ENCODE measurements at places on chromosomes 5 and 9. TPM values are rescaled to one million over a fixed set of nuclear protein-coding genes. Genes with fewer than 3 reads are reported as not detected.

F2R gene
- 42.4 TPM for total RNA-seq

GRM6 gene
- not detected for total RNA-seq

HRCT1 gene
- not detected for total RNA-seq

TARS1 gene
- 214 TPM for total RNA-seq

GRCh38 chr5:157263496-157264090 lies 2.3 kb upstream of the CYFIP2 start:
- H3K4me1 ChIP-seq: peaks cover 18% of the 10 kb centered on the region
- no peaks in the 10 kb centered on the region for H3K36me3 ChIP-seq
- DNase-seq: no peak

DNA sequence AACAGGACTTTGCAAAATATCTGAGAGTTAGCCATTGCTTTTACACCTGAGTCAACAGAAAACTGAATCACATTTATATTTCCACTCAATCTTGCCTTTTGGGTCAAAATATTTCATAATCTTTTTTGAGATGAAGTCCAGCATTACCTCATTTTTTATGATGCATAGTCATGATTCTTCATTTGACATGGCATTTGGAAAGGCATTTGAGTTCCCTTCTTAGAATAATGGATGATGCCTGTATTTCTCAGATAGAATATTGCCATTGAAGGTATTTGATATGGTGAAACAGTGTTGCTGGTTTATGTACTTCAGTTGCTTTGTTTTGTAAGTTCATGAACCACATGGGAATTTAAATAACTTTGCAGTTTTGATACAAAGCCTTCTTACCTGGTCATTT lies 180.4 kb downstream of the PRR16 start:
- no peaks in the 10 kb centered on the region for H3K36me3 ChIP-seq
- no peak overlapping the region for H3K4me3 ChIP-seq
- H3K4me1 ChIP-seq: no peaks in the 10 kb centered on the region
- H3K27ac ChIP-seq: no peak overlapping the region
- DNase-seq: no peak
- no peaks in the 10 kb centered on the region for H3K27me3 ChIP-seq

DNA sequence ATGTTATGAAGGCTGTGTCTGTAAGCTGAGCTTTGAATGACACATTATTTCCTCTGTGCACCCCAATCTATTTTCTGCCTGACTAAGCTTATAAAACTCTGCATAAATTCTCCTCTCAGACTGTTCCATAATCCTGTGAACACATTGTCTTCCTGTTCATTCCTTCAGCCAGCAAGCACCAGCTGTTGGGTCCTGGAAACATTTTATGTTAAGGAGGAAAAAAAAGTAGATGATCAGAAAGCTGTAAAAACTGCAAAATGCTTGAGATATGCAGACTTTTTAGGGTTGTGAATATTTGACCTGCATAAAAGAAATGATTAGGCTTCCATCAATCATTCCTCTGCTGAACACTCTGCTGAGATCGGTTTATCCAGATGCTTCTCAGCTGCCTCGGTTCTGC lies 1246.0 kb upstream of the DMAC1 start:
- H3K4me3 ChIP-seq: no peak overlapping the region
- H3K36me3 ChIP-seq: no peaks in the 10 kb centered on the region
- DNase-seq: no peak

DNA sequence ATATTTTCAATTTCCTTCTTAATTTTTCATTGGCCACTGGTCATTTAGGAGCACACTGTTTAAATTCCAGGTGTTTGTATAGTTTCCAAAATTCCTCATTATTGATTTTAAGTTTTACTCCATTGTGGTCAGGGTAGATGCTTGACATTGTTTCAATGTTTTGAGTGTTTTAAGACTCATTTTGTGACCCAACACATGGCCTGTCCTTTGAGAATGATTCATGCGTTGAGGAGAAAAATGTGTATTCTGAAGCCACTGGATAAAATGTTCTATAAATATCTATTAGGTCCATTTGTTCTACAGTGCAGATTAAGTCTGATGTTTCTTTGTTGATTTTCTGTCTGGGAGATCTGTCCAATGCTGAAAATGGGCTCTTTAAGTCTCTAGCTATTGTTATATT lies 24.4 kb upstream of the FNIP1 start:
- no peak overlapping the region for H3K4me3 ChIP-seq
- H3K27me3 ChIP-seq: no peaks in the 10 kb centered on the region
- no peak overlapping the region for H3K27ac ChIP-seq
- DNase-seq: no peak

- H3K27ac ChIP-seq: no peak overlapping the region
- H3K36me3 ChIP-seq: no peaks in the 10 kb centered on the region
- H3K27me3 ChIP-seq: peaks cover 68% of the 10 kb centered on the region
- H3K4me3 ChIP-seq: no peak overlapping the region
- H3K4me1 ChIP-seq: no peaks in the 10 kb centered on the region
- DNase-seq: no peak
These were observed 7.5 kb upstream of the ANKRD33B start for GRCh38 chr5:10556289-10556807.

GRCh38 chr9:137052998-137053943 lies 590 bp downstream of the ENTPD2 start:
- H3K27me3 ChIP-seq: peaks cover 83% of the 10 kb centered on the region
- no peak overlapping the region for H3K4me3 ChIP-seq
- no peak overlapping the region for H3K27ac ChIP-seq
- no peaks in the 10 kb centered on the region for H3K36me3 ChIP-seq

DNA sequence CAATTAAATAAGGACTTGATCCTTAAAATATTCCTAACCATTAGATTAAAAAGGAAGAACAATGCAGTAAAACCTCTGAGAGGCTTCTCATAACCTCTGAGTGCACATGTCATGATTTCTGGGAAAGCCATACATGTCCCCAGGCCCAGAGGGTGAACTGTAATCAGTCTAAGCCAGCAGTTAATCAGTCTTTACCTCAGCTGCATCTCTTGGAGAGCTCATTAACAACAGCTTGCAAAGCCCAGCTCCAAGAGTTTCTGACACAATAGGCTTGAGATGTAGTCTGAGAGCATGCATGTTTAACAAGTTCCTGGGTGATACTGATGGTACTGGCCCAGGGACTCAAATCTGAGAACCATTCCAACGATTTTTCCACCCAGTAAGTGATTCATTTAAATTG lies 392.1 kb downstream of the DNAH5 start:
- H3K4me1 ChIP-seq: no peaks in the 10 kb centered on the region
- no peaks in the 10 kb centered on the region for H3K27me3 ChIP-seq
- no peak for DNase-seq
- no peaks in the 10 kb centered on the region for H3K36me3 ChIP-seq
- no peak overlapping the region for H3K27ac ChIP-seq

- H3K27me3 ChIP-seq: no peaks in the 10 kb centered on the region
- H3K27ac ChIP-seq: no peak overlapping the region
- peaks cover 5% of the 10 kb centered on the region for H3K36me3 ChIP-seq
- no peak for DNase-seq
These were observed 115.2 kb upstream of the SARDH start for GRCh38 chr9:133853331-133853730.

- H3K36me3 ChIP-seq: no peaks in the 10 kb centered on the region
- peaks cover 14% of the 10 kb centered on the region for H3K4me1 ChIP-seq
- no peak overlapping the region for H3K4me3 ChIP-seq
- no peak overlapping the region for H3K27ac ChIP-seq
- H3K27me3 ChIP-seq: no peaks in the 10 kb centered on the region
These were observed 303.0 kb downstream of the MSX2 start for GRCh38 chr5:175027390-175027789.

GRCh38 chr5:60507687-60508086 lies 192.3 kb downstream of the DEPDC1B start:
- H3K36me3 ChIP-seq: no peaks in the 10 kb centered on the region
- no peak for DNase-seq
- H3K4me3 ChIP-seq: no peak overlapping the region
- H3K4me1 ChIP-seq: no peaks in the 10 kb centered on the region
- no peaks in the 10 kb centered on the region for H3K27me3 ChIP-seq

DNA sequence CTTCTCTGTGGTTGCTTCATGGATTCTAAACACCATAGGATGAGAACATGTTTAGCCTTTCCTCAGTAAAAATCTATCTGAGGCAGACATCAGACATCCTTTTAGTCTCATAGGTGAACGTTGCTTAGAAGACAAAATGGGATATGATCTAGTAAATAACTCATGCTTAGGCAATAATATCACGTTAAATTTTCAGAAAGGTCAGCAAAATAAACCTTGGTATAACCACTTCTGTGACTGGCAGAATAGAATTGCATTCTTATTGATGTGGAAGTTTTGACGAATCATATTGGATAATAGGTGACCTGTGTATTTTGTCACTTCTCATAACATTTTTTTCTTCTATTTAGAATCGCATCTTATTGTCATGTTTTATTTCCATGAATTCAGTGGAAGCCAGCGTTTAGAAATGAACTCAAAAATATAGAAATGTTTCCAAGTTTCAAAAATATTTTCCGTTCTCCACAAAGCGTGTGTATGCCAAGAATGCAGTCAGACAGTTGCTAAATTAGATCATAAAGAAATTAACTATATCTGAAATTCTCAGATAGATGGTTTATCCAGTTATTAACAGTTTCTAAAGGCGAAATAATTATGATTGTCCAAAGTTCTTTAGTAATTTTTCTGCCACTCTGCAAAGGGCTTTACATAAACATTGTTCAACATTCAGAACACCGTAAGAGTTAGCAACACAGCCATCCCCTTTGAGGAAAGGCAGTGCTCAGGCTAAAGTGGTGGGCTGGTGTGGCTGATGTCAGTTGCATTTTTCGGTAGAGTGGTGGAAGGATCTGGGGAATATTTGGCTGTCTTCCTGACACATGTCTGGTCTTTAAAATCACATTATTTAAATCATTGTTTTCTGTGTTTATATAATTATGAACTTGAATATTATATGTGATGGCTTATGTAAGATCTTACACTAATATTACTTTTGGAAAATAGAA lies 827.2 kb downstream of the MTRR start:
- no peaks in the 10 kb centered on the region for H3K4me1 ChIP-seq
- no peak overlapping the region for H3K27ac ChIP-seq
- no peaks in the 10 kb centered on the region for H3K27me3 ChIP-seq
- H3K36me3 ChIP-seq: peaks cover 3% of the 10 kb centered on the region

DNA sequence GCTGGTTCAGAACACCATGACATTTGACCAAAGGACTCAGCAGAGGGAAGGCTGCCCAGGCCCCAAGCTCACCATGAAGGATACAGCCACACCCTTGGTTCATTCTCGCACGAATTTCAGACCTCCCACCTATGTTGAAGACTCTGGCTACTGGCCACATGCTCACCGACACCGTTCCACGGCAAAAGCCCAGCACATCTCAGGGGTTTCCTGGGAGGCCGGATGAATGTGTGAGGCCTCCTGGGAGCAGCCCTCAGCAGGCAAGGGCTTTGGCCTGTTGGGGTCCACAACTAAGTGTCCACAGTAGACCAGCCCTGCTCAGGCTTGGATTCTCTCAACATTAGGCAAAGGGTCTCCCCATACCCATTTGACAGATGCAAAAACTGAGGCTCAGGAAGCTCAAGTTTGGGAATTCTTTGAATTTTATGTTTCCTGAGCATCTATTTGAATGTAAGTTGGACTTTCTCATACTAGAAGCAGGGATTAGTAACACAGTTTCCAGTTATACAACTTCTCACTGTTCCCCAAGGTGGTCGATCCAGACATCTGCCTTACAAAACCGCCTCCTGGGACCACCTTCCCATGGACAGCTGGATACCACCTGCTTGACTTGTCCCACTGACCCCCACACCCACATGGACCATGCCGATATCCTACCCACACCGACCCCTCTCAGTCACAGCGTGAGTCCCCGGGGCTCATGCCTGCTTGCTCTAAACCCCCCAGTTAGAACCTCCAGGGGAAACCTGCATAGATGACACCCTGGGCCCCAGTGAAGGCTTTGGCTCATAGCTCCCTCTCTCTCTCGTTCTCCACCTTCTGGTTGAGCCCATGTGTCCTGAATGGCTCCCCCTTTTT lies 27.9 kb downstream of the CCT5 start:
- no peaks in the 10 kb centered on the region for H3K36me3 ChIP-seq
- H3K27ac ChIP-seq: no peak overlapping the region
- peaks cover 16% of the 10 kb centered on the region for H3K4me1 ChIP-seq
- H3K27me3 ChIP-seq: no peaks in the 10 kb centered on the region

- H3K27me3 ChIP-seq: peaks cover 53% of the 10 kb centered on the region
- no peak overlapping the region for H3K27ac ChIP-seq
- H3K4me1 ChIP-seq: no peaks in the 10 kb centered on the region
- H3K4me3 ChIP-seq: no peak overlapping the region
- DNase-seq: no peak
- no peaks in the 10 kb centered on the region for H3K36me3 ChIP-seq
These were observed 34.8 kb upstream of the DENND1A start for GRCh38 chr9:123964761-123965160.

GRCh38 chr9:98763986-98764745 lies 32.2 kb downstream of the ANKS6 start:
- H3K36me3 ChIP-seq: peaks cover 30% of the 10 kb centered on the region
- no peak overlapping the region for H3K4me3 ChIP-seq
- H3K27ac ChIP-seq: no peak overlapping the region

DNA sequence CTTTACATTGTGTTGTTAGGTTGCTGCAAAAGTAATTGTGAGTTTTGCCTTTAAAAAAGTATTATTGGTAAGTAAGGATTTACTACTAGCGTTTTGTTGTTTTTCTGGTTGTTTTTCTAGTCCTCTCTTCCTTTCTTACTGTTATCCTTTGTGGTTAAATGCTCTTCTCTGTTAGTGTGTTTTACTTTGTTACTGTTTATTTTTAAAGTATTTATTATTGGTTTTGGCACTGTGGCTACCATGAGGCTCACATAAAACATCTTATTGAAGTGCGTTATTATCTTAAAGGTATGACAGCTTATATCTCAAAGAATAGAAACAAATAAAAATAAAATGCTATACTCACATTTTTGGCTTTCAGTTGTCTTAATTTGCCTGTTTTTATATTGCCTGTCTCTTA lies 17.6 kb downstream of the DMXL1 start:
- H3K27ac ChIP-seq: no peak overlapping the region
- DNase-seq: no peak
- H3K36me3 ChIP-seq: peaks cover 27% of the 10 kb centered on the region
- H3K4me1 ChIP-seq: no peaks in the 10 kb centered on the region
- no peaks in the 10 kb centered on the region for H3K27me3 ChIP-seq

DNA sequence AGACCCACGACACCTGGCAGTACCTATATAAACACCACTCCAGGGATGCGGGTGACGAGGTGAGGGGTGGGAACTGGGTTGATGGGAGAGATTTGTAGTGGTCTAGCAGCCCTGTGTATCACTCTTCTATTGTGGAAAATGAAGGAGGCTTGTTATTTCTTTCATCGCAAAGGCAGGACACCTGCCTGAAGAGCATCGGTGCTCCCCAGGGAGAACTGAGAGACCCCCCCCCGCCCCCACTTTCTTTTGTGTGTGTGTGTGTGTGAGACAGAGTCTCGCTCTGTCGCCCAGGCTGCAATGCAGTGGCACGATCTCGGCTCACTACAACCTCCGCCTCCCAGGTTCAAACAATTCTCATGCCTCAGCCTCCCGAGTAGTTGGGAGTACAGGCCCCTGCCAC lies 8.3 kb upstream of the WDR5 start:
- H3K36me3 ChIP-seq: no peaks in the 10 kb centered on the region
- peaks cover 2% of the 10 kb centered on the region for H3K27me3 ChIP-seq

Measured in neural crest cell (in vitro differentiated cells).